ENCODE measurements at places on chromosomes 4 and X. TPM values are rescaled to one million over a fixed set of nuclear protein-coding genes. Genes with fewer than 3 reads are reported as not detected.

PDLIM5 gene
- total RNA-seq = 93.4 TPM

DRP2 gene
- total RNA-seq = 0.74 TPM

IL15 gene
- total RNA-seq = 10.6 TPM

CRMP1 gene
- total RNA-seq = 24.4 TPM

LUZP4 gene
- not detected for total RNA-seq

CYLC1 gene
- not detected for total RNA-seq

SULT1E1 gene
- 3.2 TPM for total RNA-seq

ANKRD37 gene
- 48.0 TPM for total RNA-seq

CSAG2 gene
- not detected for total RNA-seq

GPR119 gene
- not detected for total RNA-seq

LRP2BP gene
- total RNA-seq = 4.6 TPM

SLC10A6 gene
- 0.37 TPM for total RNA-seq

TRMT10A gene
- total RNA-seq = 12.2 TPM

SPINK2 gene
- total RNA-seq = not detected

NOX1 gene
- total RNA-seq = not detected

TMEM154 gene
- total RNA-seq = 10.2 TPM
